ENCODE measurements at places on chromosomes 5 and 9.

- DNase-seq, result no peak
Observed at GRCh38 chr5:122864400-122864799, 19.0 kb downstream of the SNX24 start.

GRCh38 chr5:83718195-83718825, 2.3 kb downstream of the HAPLN1 start:
- DNase-seq, result no peak

DNA sequence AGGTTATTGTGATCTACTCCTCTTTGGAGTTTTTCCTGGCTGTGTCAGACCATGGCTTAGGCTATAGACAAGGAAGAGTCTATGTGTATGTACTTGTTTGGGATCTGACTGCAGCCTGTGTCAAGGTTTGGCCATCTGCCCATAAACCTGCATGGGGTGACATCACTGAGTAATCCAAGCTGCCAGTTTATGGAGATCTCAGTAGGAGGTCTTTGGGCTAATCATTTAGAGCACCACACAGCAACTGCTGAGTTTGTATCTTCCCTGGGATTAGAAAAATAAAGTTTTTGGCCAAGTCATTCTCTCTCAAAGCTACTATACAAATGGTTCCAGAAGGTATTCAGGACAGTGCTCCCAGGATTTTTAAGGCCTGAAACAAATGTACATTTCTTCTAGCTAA, 65.5 kb upstream of the HSPB3 start:
- no peak for DNase-seq

- no peak for DNase-seq
Observed at GRCh38 chr9:77769246-77769645, 121.1 kb upstream of the GNA14 start.

DNA sequence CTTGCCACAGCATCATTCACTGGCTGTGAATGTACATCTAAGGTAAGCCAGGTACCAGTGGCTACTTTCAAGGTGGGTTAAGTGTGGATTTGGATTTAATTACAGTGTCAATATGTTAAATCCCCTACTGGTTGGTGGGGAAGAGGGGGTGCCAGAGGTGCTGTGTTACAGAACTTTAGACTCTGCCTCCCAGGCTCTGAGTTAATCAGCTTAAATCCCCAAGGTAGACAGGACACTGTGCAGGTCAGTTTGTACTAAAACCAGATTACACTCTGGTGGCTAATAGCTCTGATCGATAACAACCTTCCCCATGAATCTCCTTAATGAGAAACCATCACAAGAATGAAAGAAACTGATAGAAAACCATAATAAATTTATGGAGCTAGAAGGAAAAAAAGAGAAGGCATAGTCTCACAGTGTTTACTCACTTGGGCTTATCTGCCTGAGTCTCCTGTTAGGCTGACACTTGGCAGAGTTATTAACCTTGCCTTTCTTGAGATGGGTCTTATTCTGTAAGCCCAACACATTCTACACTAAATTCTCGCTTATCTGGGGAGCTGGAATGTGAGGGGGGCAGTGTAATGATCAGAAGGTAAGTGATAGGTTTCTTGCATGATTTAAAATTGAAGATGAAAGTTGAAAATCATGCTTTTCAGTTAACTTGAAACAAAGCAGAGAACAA, 106.8 kb downstream of the LMNB1 start:
- no peak for DNase-seq

DNA sequence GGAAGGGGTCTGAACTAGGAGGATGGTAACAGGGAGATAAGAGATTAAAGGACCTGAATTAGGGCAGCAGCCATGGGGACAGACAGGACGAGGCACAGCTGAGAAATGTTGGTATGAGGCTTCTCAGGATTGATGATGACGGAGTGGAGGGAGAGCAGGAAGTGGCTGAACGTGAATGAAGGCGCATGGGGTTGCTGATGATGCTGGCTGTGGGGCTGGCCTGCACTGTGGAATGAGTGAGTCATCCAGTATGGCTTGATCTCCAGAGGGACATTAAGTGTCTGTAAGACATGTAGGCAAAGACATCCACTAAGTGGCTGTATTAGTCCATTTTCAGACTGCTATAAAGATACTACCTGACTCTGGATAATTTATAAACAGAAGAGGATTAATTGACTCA, 256.4 kb downstream of the ICE1 start:
- no peak for DNase-seq

- peak; percentile 60 for DNase-seq
Observed at GRCh38 chr9:113620377-113621161, 157.0 kb downstream of the RGS3 start.

DNA sequence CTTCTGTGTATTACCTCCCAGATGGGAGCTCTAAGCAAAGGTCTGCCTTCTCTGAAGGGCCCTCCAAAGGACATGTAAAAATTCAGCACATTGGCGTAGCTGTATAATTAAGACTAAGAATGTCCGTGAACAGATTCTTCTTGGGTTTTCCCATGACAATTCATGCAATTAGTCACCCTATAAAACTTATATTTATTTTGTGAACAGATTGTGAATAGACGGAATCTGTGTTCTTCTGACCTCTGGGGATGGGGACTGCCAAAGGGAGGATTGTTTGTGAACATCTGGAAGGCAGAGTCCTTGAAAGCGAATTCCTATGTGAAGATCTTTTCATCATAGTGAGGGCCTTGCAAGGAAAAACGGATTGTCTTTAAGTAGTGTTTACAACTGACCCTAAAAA, 111.3 kb downstream of the EGFLAM start:
- DNase-seq, result no peak

GRCh38 chr9:121830441-121831140, 179.2 kb downstream of the DAB2IP start:
- no peak for DNase-seq

DNA sequence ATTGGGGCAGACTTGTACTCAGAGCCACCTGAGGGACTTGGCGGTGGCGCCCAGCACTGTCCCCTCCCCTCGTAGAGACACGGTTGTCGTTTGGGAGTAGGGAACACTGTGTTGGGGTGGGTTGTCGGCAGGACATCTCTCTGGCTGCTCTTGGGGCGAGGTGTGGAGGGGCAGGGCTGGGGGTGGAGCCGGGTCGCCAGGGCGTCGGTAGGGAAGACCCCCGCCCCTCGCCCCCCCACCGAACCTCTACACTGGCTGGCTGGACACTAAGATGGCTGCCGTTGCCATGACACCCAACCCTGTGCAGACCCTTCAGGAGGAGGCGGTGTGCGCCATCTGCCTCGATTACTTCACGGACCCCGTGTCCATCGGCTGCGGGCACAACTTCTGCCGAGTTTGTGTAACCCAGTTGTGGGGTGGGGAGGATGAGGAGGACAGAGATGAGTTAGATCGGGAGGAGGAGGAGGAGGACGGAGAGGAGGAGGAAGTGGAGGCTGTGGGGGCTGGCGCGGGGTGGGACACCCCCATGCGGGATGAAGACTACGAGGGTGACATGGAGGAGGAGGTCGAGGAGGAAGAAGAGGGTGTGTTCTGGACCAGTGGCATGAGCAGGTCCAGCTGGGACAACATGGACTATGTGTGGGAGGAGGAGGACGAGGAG, 778 bp downstream of the TRIM41 start:
- DNase-seq, result peak; percentile 92

DNA sequence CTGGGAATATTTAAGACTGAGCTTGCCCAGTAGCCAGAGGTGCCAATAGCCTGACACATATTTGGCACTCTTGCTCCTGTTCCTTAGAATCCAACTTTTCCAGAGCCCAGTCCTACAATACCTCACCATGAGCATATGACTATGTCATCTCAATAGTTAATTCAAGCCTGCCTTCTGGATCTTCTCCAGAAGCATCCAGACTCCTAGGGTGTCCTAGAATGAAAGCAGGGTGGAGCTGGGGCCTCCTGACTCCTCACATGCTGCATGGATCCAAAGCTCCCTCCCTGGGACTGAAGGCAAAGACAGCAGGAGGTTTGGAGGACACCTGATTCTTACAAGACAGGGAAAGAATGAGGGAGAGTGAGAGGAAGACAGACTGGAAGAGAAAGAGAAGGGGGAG, 37.9 kb downstream of the SH3TC2 start:
- no peak for DNase-seq

GRCh38 chr5:179147991-179148702, 88.0 kb downstream of the ZNF354C start:
- no peak for DNase-seq

DNA sequence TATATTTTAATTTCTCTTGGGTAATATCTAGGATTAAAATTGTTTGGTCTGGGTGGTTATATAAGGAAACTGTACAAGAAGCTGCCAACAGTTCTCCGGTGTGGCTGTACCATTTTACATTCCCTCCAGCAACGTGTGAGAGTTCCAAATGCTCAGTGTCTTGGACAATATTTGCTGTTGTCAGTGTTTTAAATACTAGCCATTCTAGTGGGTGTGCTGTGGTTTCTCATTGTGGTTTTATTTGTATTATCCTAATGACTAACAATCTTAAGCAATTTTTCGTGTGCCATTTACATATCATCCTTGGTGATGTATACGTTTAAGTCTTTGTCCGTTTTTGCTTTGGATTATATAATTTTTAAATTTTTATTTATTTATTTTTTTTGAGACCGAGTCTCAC, 34.0 kb downstream of the TNFSF15 start:
- no peak for DNase-seq

DNA sequence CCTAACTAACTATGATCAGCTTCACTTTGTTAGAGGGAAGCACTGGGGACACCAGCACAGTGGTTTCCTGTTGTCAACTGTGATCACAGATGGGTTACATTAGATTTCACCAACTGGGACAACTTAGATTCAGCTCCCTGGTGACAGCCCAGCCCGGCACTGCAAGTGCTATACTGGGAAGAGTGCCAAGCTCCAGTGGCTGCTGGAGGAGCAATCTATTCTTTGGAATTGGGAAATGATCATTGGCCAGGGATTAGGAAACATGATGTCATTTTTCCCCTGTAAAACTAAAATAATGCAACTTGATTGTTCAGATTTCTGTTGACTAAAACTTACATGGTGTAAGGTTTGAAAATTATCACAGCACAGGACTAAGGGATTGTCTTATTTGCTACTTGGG, 33.2 kb downstream of the PTGR1 start:
- no peak for DNase-seq

DNA sequence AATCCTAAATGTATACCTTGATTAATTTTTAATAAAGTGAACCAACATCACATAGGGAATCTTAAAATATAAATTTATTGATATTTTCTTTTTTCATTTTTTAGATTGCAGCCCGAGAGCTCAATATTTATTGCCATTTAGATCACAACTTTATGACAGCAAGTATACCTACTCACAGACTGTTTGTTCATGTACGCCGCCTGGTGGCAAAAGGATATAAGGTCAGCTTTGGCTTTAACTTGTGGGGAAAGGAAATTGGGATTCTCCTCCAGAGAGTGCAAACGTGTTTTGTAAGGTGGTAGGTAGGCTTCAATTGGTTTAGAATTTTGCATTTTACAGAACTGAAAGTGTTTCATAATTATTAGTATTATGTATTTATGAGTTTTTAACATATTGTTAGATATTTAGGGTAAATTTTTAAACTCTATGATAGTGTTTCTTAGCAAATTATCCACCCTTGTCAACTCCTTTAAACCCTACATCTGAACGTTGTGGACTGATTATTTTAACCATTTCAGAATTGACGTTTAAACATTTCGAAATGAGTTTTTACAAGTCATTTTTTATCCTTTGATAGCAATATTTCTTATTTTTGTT, 17.5 kb upstream of the DHFR start:
- DNase-seq, result peak; percentile 65

DNA sequence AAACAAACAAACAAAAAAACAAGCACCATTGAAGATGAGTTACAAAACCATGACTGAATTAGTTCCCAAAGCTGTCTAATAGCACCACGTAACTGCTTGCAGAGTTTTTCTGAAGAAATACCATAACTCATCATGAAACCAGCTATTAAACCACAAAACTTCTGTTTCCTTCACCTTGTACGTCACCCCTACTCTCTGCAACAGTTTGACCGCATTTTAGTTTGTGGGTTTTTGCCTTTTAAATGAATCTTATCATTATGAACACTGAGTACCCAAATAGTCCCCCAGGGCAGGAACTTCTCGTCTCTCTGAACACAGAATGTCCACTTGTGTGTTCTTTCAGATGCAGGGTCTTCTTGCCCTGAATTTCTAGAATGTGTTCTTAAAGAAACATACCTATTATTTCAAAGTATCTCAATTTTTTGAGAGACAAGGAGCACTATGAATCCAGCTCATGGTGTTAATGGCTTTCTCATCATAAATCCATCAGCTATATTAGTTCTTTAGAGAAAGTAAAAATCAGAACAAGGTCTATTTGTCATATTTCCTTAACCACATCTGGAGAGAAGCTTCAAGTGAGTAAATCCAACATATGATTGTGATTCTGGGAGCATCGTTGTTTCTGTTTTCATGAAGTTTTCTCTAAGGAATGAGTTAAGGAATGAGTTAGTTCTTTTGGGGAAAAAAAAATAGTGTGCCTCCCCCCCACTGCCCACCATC, 210.6 kb downstream of the AUH start:
- DNase-seq, result no peak

DNA sequence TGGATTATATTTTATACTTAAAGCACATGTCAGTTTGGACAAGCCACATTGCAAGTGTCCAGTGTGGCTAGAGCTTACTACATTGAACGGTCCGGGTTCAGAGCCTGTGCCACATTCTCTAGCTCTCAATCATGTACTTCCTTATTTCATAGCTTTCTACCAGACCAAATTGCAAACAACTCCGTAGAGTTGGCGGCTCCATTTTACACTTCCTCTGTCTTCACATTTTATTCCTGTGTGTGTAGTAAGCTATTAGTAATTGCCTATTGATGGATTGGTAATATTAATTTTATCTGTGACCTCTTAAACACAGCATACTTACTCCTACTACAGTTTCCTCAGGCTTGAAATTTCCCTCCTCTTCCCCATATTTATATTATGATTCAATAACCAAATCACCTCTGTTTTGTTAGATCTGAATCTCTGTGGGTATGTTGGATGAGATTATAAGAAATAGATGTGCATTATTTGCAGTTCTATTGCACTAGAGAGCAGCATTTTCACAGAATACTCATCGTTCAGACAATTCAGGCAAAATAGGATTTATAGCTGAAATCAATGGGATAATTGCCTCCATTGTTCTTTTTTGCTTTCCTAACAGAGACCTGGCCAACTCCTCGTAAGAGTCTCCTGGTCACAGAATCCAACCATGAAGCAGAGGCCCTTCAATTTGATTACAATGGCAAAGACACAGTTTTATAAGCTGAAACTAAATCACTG, 29.0 kb upstream of the C9orf72 start:
- DNase-seq, result no peak

DNA sequence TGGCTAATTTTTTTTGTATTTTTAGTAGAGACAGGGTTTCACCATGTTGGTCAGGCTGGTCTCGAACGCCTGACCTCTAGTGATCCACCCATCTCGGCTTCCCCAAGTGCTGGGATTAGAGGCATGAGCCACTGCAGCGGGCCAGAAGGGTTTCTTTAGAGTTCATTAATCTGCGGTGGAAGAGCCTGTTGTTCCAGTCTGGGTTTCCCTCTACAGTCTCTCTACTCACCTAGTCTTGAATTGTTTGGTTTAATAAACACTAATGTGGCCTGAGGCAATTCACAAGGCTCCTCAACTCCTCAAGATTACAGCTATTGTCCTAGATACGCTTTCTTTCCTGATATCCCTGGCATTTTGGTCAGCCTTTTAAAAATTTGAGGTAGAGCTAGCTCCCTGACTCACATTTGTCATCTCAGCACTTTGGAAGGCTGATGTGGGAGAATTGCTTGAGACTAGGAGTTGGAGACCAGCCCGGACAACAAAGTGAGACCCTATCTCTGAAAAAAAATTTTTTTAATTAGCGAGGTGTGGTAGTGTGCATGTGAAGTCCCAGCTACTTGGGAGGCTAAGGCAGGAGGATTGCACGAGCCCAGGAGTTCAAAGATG, 4.6 kb upstream of the SAR1B start:
- no peak for DNase-seq

Data from ecto neural progenitor cell (in vitro differentiated cells).